ENCODE measurements at places on chromosomes 4 and X. TPM values are rescaled to one million over a fixed set of nuclear protein-coding genes. Genes with fewer than 3 reads are reported as not detected.

Gene PLP1
- 49.9 TPM for total RNA-seq

- H3K27ac ChIP-seq, result no peak overlapping the region
- no peaks in the 10 kb centered on the region for H3K4me1 ChIP-seq
- DNase-seq, result no peak
- H3K27me3 ChIP-seq, result no peaks in the 10 kb centered on the region
Measured at GRCh38 chrX:48558271-48558670, 16.0 kb upstream of the RBM3 start.

DNA sequence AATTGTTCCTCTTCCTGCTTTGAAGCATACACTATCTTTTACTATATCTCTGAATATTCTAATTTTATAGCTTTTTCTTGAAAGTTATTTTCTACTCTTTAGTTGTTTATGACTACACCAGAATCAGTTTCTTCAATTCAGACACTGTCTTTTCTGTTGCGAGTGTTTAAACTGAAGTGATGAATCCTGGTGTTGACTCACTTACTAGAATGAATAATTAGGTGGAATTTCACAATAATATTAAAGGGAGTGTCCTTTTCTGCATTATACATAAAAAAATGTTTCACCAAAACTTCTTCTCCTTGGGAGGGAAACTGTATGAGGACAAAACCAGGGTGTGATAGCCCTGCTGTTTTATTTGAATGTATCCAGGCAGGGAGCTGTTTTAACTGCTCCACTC, 1383.1 kb downstream of the C4orf33 start:
- no peak overlapping the region for H3K4me3 ChIP-seq
- no peaks in the 10 kb centered on the region for H3K27me3 ChIP-seq
- no peak overlapping the region for H3K27ac ChIP-seq
- H3K36me3 ChIP-seq, result no peaks in the 10 kb centered on the region
- no peaks in the 10 kb centered on the region for H3K4me1 ChIP-seq

- H3K36me3 ChIP-seq, result no peaks in the 10 kb centered on the region
- H3K27me3 ChIP-seq, result no peaks in the 10 kb centered on the region
- no peaks in the 10 kb centered on the region for H3K4me1 ChIP-seq
- DNase-seq, result no peak
- no peak overlapping the region for H3K4me3 ChIP-seq
Measured at GRCh38 chr4:18039113-18039512, 17.6 kb upstream of the LCORL start.

- no peak overlapping the region for H3K4me3 ChIP-seq
- H3K27me3 ChIP-seq, result no peaks in the 10 kb centered on the region
- H3K27ac ChIP-seq, result no peak overlapping the region
- no peak for DNase-seq
- H3K4me1 ChIP-seq, result no peaks in the 10 kb centered on the region
Measured at GRCh38 chr4:3639613-3640586, 107.7 kb upstream of the LRPAP1 start.

GRCh38 chr4:155614111-155614762, 52.4 kb upstream of the GUCY1A1 start:
- H3K4me3 ChIP-seq, result no peak overlapping the region
- DNase-seq, result no peak
- H3K27ac ChIP-seq, result no peak overlapping the region
- H3K4me1 ChIP-seq, result no peaks in the 10 kb centered on the region
- H3K36me3 ChIP-seq, result no peaks in the 10 kb centered on the region

Data from GM23338 (cell line).